Posterior cingulate gyrus (tissue), 11 donors: ENCODE measurements at places on chromosomes 1 and 21.

DNA sequence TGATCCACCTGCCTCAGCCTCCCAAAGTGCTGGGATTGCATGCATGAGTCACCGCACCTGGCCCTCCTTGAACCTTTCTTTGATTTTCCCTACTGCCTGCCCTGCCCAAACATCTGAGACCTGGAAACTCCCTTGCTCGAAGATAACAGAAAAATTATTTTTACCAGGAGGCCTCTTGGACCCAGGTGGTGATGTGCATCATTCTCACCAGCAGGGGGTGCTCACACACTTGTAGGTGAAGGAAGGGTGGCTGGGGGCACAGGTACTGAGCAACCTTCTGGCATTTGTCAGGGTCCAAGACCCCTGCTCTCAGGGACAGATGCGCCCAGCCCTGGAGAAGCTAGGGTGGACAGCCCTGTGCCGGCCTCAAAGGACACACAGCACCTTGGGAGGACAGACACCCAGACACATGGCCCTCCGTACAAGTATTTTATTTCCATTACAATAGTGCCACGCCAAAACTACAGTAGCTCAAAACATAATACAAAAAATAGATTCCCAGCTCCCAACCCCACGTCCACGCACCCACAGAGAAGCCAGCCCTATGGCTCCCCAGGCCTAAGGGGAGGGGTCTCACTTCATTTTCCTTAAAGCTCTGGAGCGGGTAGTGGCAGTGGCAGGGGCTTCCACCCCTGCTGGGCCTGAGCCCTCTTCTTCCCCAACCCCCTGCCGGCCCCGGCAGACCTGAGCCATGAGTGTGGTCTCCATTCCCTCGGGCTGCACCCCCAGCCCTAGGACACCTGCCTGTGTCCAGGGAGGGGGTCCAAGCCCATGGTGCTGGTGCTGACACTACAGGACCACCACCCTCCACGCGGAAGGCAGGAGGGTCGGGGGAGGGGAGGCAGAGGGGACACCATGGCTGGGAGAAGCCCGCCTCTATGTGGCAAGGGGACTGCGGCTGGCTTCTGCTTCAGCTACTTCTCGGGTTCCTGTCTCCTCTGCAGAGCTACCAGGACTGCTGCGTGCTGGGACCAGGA, 40.4 kb upstream of the EIF4G3 start:
- peak; percentile 46 for DNase-seq

DNA sequence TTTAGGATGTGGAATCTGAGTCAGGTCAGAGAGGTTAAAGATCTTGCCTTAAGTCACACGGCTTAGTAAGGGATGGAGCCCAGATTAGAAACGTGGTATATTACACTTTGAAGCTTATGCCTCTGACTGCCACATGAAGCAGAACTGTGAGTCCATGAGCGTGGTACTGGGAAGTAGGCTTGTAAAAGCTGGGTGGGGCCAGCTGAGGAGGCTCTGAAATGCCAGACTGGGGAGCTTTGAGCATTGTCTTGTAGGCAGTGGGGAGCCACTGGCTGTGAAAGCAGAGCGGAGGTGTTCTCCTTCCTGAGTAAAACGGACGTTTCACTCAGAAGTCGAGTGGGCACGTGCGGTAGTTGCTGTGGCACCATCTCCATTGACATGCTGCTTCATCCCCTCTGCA, 72.6 kb upstream of the USP24 start:
- no peak for DNase-seq

- no peak for DNase-seq
Measured at GRCh38 chr1:90726425-90726985, 9.4 kb upstream of the BARHL2 start.

GRCh38 chr1:207309745-207310273, 11.7 kb upstream of the CD55 start:
- DNase-seq: no peak

- DNase-seq: no peak
Measured at GRCh38 chr1:6260961-6261614, at the start of gene GPR153. Gene GPR153 (minus strand): TSS chr1:6261098. CDS start chr1:6254905, 6,193 bp downstream.

DNA sequence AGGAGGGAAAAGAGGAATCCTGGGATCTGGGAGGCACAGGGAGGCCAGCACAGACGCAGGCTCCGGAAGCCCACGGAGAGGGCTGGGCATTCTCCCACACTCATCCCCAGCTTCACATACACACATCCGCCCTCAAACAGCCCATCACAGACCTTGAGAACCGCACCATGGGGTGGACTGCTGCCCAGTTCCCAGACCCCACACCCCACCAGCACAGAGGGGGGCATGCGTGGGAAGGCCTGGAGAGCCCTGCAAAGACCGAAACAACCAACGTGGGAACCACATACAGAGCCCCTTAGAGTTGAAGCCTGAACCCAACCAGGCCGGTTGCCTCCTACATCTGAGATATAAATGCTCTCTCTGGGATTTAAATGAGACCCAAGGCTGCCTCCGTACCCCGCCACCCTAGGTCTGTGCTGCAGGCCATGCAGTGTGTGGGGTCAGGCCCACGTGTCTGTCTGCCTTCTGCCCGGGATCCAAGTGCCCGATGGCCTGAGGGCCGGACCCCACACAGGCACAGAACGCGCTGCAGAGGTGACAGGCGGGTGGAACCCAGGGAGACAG, 126.2 kb upstream of the COL6A1 start:
- DNase-seq: no peak

DNA sequence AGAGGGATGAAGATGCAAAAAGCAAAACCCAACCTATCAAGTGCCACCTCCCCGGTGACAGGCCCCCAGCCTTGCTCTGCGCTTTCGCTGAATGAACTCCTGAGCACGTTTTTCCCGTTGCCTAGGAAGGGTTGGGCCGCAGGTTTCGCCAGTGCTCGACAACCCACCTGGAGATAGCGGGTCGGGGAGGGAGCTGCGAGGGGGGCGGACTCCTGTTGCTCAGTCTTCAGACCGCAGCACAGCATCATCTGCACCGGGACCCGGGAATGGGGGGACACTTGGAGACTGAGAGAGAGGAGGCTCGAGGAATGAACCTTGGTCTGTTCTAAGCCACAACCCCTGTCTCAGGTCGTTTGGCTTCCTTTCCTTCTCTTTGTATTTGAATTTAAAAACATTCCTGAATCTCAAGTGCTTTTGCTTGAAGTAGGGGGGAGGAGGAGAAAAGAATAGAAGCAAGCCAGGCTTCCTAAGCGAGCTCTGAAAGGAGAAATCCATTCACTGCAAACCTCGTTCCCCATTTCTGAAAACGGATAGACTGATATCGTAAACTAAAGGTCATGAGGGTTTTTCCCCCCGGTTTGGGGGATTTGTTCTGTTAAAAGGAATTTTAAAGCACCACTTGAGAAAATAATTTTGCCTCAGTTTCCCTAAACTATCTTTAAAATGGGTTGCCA, 1.2 kb downstream of the AK5 start:
- peak; percentile 14 for DNase-seq
